ENCODE measurements at places on chromosomes 6 and 20.

DNA sequence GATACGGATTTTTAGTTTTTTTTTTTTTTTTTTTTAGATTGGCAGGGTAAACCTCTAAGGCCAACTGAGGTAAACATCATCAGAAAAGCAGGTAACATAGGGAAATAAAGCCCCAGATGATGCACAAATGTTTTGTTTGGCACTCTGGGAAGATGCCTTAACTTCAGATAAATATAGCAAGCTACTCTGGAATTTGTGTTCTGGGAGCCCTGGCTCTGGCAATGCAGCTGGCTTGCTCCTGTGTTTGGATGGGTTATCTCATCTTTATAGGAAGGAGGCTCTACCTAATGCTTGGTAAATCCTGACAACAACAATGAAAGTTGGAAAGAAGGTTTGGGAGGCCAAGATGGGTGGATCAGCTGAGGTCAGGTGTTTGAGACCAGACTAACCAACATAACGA is 77.4 kb downstream of the GFOD1 start:
- no peak for DNase-seq

- no peak for DNase-seq
Measured at GRCh38 chr6:36651659-36652379, 26.7 kb upstream of the CDKN1A start.

DNA sequence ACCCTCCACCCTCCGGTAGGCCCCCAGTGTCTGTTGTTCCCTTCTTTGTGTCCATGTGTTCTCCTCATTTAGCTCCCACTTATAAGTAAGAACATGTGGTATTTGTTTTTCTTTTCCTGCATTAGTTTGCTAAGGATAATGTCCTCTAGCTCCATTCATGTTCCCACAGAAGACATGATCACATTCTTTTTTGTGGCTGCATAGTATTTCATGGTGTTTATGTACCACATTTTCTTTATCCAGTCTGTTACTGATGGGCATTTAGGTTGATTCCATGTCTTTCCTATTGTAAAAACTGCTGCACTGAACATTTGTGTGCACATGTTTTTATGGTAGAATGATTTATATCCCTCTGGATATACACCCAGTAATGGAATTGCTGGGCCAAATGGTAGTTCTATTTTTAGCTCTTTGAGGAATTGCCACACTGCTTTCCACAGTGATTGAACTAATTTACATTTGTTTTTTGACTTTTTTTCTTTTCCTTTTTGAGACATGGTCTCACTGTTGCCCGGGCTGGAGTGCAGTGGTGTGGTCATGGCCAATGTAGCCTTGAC is 4.5 kb downstream of the KPNA5 start:
- DNase-seq = no peak

- no peak for DNase-seq
Measured at GRCh38 chr6:121435444-121436069, at the start of gene GJA1. Gene GJA1 (plus strand): TSS chr6:121435646. CDS start chr6:121446848, 11,202 bp downstream.

GRCh38 chr6:53793318-53794136 is 1.3 kb upstream of the LRRC1 start:
- no peak for DNase-seq

DNA sequence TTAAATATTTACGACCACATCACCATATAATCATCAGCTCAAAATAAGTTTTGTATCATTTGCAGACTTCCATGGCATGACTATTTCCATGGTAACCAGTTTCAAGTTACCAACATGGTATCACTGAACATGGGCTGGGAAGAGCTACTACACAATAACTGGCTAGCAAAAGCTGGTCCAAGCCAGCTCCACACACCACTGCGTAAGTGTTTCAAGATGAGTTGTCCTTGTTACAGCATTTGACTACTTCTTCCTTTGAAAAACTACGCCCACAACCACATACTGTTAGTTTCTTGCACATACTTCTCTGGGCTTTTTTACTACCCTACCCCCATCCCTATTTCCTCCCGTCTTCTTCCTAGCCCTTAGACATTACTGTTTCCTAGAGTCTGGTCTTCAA is 8.5 kb downstream of the CD164 start:
- DNase-seq = no peak

- no peak for DNase-seq
Measured at GRCh38 chr6:169368200-169368599, 114.6 kb upstream of the THBS2 start.
